ENCODE measurements at places on chromosomes 12 and 14. TPM values are rescaled to one million over a fixed set of nuclear protein-coding genes. Genes with fewer than 3 reads are reported as not detected.

The RBP5 gene
- 1.2 TPM for total RNA-seq

GRCh38 chr14:81656811-81657210 lies 123.2 kb upstream of the SEL1L start:
- DNase-seq, result no peak

DNA sequence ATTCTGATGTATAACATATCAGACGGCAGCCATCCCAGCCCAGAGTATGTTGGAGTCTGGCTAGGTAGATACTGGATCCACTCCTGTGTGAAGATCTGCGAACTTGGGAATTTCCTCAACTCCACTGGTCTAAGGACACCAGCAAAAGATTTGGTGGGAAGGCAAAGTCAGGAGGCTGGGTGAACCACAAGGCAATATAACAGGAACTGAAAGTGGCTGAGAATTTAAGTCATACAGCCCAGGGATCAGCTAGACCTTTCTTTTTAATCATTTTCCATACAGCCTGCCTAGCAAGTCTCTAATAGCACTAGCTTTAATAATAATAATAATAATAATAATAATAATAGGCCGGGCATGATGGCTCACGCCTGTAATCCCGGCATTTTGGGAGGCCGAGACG lies 34.8 kb downstream of the BRAP start:
- no peak for DNase-seq

The CMA1 gene
- not detected for total RNA-seq

The OTUB2 gene
- 0.63 TPM for total RNA-seq

- no peak for DNase-seq
Observed at GRCh38 chr12:103808239-103808880, 32.7 kb downstream of the NT5DC3 start.

DNA sequence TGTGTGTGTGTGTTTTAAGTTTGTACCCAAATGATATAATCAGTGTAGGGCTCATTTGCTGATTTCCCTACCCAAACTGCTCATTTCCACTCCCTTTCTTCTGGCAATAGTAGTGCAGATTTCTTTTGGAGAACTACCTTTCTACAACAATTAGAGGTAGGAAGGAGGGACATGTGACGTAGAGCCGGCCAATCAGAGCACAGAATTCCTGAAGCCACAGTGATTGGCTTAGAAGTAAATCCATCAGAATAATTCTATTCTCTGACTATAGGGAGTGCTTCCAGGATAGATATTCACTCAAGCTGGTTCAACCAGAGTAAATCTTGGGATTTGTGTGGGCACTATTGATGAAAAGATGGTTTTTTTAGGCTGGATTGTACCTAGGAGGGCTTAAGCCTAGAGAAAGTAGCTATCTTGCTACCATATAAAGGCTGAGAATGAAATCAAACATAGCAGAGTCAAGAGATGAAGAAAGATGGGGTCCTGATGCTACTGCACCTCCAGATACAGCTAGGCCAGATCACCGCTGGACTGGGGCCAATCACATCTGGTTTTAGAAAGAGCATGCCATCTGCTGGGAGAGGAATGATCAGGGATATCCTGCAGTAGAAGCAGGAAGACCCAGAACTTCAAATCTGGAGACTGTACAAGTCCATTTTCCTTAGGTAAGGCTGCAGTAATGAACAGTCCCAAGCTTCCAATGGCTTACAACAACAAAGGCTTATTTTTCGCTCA lies 54.1 kb upstream of the NUAK1 start:
- no peak for DNase-seq

DNA sequence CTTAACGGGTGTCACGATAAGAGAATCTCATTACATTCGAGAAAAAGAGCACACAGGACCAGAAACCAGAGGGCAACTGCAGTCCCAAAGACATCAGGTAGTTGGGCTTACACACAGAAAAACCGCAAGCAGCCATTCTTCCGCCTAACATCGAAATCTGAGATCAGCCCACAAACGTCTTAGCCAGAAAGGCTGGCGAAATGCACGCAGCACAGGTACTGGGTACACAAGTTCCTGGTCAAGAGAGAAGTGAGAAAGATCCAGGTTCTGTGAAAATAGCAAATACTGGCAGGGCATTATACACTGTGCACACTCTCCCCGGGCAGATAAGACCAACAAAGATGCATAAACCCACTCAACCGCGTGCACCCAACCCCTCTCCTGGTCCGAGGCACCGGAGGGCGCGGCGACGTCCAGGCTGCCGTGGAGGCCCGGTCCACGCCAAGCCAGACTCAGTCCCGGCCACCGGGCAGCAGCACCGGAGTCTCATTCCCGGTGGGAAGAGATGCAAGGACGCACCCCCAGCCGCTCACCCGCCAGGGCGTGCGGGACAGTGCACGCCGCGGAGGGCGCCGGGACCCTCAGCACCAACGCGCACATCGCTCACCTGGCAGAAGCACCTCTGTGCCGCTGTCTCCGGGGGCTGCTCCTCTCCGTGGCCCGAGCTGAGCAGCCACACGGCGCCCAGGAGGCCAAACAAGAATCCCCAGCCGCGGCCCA lies 437 bp downstream of the ERO1A start:
- DNase-seq, result no peak

The POTEG gene
- total RNA-seq, result not detected

- DNase-seq, result no peak
Observed at GRCh38 chr14:96445844-96446710, 54.1 kb downstream of the AK7 start.

Data from esophagus muscularis mucosa (tissue), 4 donors.